Islet precursor cell (in vitro differentiated cells): ENCODE measurements at places on chromosomes 13 and 19.
A peak's percentile ranks its signal among the peaks of the same experiment; 100 is the strongest.

DNA sequence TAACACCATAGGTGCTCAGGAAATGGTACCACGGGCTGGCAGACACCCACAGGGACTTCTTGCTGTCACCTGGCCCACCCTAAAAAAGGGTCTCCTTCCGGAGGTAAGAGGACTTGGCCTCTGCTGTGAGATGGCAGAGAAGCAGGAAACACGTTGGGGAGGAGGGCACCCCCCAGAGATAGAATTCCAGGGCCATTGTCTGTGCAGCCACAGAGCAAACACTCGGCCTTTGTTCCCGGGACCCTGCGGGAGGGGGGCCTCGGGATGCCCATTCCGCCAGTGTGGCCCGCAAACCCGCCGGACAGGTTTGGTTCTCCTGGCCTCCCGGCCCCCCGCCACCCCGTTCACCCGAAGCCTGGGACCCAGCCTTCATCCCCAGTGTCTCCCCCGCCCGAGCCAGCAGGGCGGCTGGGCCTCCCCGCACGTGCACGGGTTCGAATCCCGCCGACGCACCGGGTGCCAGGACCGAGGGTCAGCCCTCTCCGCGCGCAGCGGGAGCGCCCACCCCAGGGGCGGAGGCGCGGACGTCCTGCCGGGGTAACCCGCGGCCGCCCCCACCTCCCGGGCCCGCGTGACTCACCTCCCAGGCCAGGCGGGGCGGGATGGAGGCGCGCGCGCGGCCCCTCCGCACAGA lies 714 bp downstream of the PLPP2 start:
- DNase-seq = peak; percentile 91

DNA sequence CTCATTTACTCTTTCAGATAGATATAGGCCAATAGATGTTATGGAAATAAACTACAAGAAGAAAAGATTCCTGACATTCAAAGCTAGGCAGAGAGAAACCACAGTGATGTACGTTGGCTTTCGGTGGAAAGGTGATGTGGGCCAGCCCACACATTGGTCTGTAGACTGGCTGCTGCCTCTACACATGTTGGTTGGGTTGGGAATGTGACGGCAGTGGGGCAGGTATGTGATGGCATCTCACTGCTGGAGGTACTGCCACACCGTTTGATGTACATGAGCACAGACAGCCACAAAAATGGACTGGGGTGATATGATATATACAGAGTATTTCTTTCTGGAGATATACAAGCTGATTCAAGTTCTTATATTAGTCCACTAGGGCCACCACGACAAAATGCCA lies 69.4 kb downstream of the C13orf42 start:
- no peak for DNase-seq

DNA sequence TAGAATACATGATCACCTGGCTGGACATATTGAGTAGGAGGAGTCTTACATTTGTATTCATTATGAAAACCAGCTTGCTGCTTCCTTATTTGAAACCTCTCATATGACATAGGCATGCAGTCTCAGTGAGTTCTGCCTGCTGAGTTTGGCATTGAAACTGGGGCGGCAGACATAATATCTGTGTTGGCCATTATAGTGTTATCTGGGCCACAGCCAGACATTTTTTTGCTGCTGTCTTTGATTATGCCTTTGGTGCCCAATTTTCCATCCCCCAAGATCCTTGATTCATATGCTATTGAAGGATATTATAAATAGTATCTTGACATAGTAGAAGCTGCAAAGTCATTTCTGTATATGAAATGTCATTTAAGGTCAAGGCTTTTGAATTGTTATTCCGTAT lies 15.8 kb downstream of the FREM2 start:
- no peak for DNase-seq

DNA sequence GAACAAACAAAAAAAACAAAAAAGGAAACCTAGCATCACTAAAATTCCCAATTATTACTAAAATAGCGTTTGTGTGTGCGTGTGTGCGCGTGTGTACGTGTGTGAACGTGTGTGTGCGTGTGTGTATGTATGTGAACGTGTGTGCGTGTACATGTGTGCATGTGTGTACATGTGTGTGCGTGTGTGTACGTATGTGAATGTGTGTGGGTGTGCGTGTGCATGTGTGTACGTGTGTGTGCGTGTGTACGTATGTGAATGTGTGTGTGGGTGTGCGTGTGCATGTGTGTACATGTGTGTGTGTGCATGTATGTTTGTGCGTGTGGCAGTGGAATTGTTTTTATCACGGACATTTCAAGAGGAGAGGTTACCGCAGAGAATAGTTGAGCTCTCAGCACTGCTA lies 21.6 kb downstream of the CATSPERD start:
- DNase-seq = no peak

DNA sequence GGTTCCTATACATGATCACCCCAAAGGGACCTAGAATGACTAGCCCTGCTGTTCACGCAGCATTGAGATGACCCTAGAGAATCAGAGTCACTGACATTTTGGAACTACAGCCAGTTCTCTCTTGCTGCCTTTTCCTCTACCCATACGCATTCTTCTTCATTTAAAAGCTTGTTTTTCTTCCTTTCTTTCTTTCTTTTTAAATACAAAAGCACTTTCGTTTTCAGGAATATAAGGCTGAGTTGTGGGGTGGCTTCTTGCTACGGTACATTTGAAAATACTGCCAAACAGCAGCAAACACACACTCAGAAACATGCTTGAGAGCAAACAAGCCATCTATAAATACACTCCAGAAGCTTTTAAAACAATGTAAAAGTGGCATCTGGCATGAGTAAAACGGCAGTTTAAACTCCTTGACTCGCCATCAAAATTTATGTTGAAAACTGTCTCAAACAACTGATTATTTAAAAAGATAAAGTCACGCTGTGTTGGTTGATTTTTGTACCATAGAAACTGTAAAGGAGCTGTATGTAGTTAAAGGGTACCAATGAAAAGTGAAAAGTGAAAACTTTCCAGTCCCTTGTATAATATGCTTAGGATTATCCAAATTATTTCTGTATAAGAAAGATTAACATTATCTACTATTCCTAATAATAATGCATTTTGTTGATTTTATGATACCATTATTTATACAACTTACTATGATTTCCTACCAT lies 95.6 kb downstream of the PCDH9 start:
- no peak for DNase-seq

DNA sequence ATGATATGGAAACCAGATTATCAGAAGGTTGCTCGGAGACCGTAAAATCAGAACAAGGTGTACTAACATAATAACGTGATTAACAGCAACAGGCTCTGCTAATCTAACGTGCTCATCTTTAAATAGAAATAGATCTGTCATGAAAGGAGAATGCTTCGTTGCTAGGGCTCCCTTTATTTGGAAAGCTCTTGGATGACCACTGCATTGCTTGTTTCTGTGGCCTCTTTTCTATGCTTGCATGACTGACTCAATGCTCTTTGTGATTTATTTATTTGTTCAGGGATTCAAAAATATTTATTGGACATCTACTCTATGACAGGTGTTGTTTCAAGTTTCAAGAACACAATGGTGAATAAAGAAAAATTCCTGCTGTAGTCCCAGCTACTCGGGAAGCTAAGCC lies 22.3 kb upstream of the ZDHHC20 start:
- DNase-seq = no peak

- peak; percentile 71 for DNase-seq
These were observed 24.8 kb upstream of the NAXD start for GRCh38 chr13:110590577-110590976.

- no peak for DNase-seq
These were observed 12.4 kb downstream of the SBNO2 start for GRCh38 chr19:1161716-1162115.

- peak; percentile 89 for DNase-seq
These were observed 1.3 kb upstream of the ZIC2 start for GRCh38 chr13:99980201-99980823.

DNA sequence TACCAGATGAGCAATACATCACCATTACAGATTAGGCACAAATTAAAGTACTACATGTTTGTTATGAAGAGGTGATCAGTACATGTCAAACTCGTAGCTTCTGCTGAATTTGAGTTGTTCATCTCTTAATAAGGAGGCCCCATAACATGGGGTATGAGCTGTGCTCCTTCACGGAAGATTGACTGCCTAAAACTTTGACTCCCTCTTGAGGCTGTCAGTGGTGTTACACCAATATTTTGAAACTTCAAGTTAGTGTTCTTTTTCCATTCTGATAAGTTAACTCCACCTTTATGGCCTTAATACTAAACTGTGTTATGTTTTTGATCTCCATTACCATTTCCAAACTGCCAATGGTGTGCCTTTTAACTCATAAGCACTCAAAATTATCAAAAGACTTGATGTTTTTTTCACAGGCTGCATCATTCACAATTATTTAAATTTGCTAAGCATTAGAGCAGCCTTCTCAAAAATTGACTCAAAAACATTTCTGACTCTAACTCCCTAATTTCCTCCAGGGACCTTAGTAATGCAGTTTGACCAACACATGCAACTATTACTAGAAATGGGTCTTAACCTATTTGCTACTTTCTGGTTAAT lies 1591.5 kb downstream of the PCDH9 start:
- DNase-seq = no peak

- DNase-seq = no peak
These were observed 2.2 kb upstream of the AMER2 start for GRCh38 chr13:25174304-25174703.

- DNase-seq = no peak
These were observed 111.9 kb downstream of the PCDH9 start for GRCh38 chr13:67118277-67118676.

DNA sequence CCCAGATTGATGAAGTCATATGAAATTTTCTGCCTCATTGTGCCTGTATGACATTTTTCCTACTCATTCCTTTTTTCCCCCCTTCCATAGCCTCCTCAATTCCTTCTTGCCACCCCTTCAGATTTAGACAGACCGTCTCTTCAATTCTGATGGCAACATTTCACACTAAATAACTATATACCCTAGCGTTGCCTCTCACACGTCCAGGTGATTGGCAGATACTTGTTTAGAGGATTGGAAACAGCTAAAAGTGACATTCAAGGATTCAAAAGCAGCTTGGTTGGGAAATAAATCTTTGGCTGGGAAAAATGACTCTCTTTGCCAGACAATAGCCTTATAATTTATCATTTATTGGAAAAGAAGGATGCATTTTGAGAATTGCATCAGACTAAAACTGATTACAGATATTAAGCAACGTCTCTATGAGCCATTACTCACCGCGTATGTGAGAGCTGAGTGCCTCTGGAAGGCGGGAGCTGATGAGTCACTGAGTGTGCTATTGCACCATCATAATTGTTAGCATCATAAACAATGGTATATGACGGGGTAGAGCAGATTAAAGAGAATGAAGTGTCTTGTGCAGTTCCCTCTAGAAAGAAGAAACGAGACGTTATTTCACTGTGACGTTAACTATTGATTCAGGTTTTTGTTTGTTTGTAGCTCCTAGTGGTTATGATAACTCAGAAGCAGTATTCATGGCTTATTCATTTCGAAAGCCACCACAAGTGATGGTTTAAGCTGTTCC lies 61.1 kb upstream of the FAM216B start:
- DNase-seq = no peak

GRCh38 chr19:57583521-57584416 lies at the start of gene ZIK1:
ZIK1 (plus strand) TSS chr19:57584145; CDS start chr19:57584357, 212 bp downstream.
- peak; percentile 92 for DNase-seq

- no peak for DNase-seq
These were observed 101.8 kb downstream of the FAM216B start for GRCh38 chr13:42883142-42883541.

DNA sequence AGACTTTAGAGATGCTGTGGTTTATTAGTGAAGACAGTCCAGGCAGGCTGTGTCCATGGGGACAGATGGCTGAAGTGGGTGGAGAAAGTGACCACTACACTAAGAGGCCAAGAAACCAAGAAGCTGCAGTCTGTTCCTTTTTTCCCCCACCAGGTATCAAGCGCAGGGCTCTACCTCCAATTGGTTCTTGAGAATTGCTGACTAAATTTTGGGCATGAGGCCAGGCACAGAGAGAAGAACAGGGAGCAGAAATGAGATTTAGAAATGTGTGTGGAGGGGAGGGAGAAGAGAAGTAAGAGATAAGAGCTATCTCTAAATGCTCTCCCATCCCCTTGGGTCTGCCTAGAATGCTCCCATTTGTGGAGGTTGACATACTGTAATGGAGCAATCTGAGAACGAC lies 12.3 kb upstream of the CYSLTR2 start:
- DNase-seq = no peak

DNA sequence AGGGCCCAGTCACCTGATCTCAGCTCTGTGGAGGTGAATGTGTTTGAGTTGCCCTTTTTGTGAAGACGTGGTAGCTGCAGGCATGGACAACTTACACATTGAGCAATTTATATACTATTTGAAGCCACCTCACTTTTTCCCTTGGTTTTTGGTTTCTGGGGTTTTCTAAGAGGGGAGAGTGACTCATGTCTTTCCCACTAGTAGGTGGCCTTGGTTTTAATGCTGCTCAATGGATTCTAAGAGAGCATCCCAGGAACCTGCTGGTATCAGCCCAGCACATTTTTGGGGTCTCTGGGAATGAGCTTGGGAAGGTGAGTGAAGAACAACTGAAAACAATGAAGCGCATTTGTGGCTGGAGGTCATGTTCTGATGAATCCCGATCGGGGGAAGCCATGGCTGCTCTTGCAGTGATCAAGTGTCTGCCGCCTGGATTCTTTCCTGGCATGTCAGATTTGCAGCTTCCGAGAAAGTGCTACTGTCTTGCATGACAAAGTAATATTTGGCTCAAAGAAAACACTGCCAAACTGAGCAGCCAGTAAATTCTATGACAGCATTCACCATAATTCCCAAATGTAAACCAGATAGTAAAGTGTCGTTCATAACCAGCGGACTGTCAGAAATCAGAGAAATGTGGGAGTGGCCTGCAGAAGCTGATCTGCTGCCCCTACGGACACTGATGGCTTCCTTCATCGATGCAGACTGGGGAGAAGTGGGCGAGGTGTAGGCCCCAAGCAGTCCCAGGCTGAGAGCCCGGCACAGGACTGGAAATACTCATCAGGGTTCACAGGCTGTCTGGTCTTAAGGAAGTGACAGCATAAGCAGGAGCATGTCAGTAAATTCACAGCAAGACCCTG lies 98.7 kb downstream of the COL4A2 start:
- DNase-seq = peak; percentile 81
